ENCODE measurements at places on chromosomes 4 and X. TPM values are rescaled to one million over a fixed set of nuclear protein-coding genes. Genes with fewer than 3 reads are reported as not detected.

The SPIN2B gene
- 14.2 TPM for total RNA-seq

The PNMA6F gene
- not detected for total RNA-seq

The FGA gene
- 61.7 TPM for total RNA-seq

The GDPD2 gene
- total RNA-seq = 1.9 TPM

- no peak for DNase-seq
These were observed 604.6 kb downstream of the PCDH7 start for GRCh38 chr4:31324814-31325213.

GRCh38 chrX:53440621-53441517, 6.7 kb upstream of the HSD17B10 start:
- DNase-seq = no peak

DNA sequence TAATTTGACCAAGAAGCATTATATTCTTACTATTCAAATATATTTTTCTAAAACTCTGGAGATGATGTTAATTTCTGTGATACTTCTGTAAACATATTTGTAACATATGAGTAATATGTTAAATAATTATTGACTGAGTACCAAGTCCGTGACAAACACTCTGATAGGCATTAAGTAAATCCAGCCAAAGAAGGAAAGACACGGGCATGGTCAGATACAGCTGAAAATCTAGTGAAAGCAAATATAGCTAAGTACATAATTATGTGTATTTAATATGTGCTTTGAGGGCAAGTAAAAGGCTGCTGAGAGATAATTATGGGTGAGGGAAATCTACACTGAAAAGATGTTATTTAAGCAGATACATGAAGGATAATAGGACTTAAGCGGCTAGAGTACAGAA, 1263.6 kb upstream of the ADGRL3 start:
- no peak for DNase-seq

DNA sequence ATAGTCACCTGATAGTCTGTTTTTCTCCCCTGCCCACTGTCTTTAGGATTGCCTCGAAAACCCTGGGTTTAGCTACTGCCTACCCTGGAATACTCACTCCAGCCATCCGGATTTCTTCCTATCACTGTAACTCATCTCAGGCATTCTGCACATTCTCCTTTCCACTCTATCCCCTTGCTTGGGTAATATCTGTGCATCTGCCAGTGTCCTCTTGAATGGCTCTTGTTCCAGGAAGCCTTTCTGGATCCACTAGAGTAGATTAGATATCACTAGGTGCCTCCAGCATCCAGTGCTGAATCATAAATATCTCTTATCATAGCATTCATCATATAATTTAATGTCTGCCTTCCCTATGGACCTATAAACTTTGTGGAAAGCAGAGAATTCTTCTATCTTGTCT, 17.1 kb upstream of the GALNT7 start:
- no peak for DNase-seq

DNA sequence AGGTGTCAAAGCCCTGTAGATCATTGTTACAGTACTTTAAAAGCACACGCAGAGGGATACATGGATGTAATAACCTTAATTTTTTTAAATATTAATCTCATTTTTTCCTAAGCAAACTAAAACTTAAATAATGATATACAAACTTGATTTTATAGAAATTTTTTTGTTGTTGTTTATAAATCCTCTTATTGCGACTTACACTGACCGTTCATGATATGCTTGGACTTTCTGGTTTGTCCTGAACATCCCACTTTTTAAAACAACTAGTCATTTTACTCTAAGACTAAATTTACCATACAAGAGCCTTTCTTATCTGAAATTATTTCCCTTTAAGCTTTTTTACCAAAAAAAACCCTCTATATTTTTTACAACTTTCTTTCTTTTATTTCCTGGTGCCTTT, 2106.0 kb downstream of the PCDH7 start:
- no peak for DNase-seq

- DNase-seq = no peak
These were observed 16.4 kb downstream of the FHL1 start for GRCh38 chrX:136163689-136164088.

DNA sequence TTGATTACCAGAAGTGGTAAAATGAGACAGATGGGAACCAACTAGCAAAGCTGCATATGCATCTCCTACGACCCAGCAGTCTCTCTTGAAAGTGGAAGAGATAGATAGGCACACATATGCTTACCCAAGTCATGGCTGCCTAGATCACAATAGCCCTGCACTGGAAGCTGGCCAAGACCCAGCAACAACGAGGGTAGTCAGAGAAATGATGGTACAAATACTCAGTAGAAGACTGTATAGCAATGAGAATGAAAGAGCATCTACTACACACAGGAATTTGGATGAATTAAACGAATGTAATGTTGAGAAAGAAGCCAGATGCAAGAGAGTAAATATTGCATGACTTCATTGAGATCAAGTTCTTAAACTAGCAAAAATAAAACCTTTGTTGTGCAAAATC, 100.3 kb upstream of the FAT1 start:
- no peak for DNase-seq

- DNase-seq = no peak
These were observed 40.1 kb upstream of the HELT start for GRCh38 chr4:184978211-184978610.

Data from Caco-2 (cell line).